HCEC 1CT (cell line): ENCODE measurements at places on chromosomes 3 and 15.

DNA sequence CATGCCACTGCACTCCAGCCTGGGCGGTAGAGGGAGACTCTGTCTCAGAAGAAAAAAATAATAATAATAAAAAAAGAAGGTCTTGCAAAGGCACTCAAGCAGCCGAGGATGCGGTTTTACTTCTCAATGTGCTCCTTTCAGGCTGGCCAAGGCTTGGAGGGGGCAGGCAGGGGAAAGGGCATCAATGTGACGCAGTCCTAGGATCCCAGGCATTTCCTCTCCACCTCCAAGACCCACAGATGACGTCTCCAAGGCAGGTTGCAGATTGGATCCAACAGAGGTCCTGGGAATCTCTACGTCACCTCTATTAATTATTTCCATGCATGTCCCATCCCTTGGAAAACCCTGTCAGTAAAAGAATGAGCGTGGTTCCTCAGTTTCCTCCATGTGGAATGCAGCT, 56.2 kb downstream of the FAM43A start:
- DNase-seq: no peak

- no peak for DNase-seq
Observed at GRCh38 chr3:37625051-37625450, 236.6 kb upstream of the CTDSPL start.

GRCh38 chr3:3825035-3825434, 25.8 kb downstream of the LRRN1 start:
- DNase-seq: no peak

- no peak for DNase-seq
Observed at GRCh38 chr3:179164857-179165256, 16.7 kb downstream of the PIK3CA start.

- no peak for DNase-seq
Observed at GRCh38 chr3:186520957-186521842, 23.0 kb downstream of the CRYGS start.

GRCh38 chr3:37768107-37768809, 93.4 kb upstream of the CTDSPL start:
- DNase-seq: peak; percentile 3

GRCh38 chr15:22871481-22872086, 33.1 kb downstream of the NIPA2 start:
- DNase-seq: no peak

DNA sequence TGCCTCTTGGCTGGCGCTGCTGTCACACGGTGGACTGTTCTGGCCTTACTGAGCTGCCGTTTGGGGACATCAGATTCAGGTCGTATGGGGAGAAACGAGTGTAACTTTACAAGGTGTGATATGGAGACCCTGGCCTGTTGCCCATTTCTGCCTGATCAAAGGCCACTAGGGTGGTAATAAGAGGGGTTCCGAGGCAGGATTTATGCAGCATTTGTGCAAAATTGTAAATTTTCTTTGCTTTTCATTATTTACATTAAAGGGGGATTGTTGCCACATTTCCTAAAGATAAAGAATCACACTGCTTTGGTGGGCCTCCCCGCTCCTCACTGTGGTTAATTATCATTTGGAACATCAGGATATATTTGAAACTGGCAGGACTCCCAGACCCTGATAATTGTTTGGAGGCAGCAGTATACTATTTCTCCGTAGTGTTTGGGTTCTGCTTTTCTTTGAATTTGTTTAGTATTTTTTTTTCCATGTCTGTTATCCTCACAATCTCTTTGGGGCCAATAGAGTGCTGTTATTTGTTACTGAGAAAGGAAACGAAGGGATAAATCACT, 891 bp downstream of the NXPE3 start:
- DNase-seq: no peak

DNA sequence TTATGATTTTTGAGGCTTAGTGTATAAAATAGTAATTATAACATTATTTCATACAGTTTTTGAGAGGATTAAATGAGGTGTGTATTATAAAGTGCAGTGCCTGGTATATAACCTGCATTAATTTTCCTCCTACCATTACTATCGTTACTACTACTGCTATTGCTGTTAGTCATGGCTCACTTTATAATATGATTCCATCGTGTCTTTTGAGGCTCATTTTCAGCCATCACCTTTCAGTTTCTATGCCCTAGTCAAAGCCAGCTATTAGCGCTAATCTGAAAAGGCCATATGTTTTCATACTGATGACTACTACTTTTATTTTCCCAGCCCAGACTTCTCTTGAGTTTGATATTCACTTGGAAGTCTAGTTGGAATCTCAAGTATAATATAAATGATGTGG, 5.5 kb downstream of the MEF2A start:
- DNase-seq: no peak

- no peak for DNase-seq
Observed at GRCh38 chr3:149077628-149078027, 8.7 kb downstream of the HLTF start.

- DNase-seq: no peak
Observed at GRCh38 chr3:40437889-40438288, 19.2 kb upstream of the RPL14 start.

DNA sequence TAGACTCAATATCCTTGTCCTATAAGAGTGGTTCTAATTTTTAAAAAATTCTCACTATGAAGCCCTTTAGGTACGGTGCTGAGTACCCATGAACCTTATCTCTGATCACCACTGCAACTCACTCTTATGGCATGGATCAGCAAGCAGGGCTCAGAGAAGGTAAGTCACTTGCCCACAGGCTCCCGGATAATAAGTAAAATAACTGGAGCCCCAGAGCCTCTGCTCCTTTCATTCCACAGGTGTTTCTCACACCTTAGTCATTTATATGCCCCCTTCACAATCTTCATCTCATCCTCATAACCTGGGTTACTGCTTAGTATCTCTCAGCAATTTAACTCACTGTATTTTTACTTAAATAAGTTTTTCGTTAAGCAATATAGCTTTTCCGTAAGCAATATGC, 28.4 kb upstream of the AKAP13 start:
- no peak for DNase-seq

DNA sequence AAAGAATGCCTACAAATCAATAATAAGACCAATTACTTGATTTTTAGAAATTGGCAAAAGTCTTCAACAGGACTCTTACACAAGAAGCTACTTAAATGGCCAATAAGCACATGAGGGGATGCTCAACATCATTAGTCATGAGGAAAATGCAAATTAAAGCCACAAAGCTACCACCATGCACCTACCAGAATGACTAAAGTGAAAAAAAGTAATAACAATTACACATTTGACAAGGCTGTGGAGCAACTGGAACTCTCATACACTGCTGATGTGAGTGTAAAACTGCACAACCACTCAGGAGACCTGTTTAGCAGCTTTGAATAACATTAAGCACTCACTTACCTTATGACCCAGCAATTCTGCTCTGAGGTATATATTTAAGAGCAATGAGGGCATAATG, 68.4 kb downstream of the PPCDC start:
- DNase-seq: peak; percentile 20

- DNase-seq: no peak
Observed at GRCh38 chr3:94179059-94179458, 116.2 kb downstream of the NSUN3 start.

- no peak for DNase-seq
Observed at GRCh38 chr3:52162250-52162872, 8.1 kb upstream of the POC1A start.

GRCh38 chr3:49462222-49462621, 7.8 kb upstream of the DAG1 start:
- peak; percentile 8 for DNase-seq

GRCh38 chr3:100796556-100796955, 87.3 kb downstream of the TFG start:
- DNase-seq: peak; percentile 66

GRCh38 chr3:71978150-71978721, 193.3 kb upstream of the PROK2 start:
- no peak for DNase-seq

- DNase-seq: no peak
Observed at GRCh38 chr3:119871571-119871970, 89.7 kb downstream of the NR1I2 start.

GRCh38 chr15:95690631-95691340, 639.7 kb upstream of the NR2F2 start:
- DNase-seq: no peak

GRCh38 chr15:88704791-88705768, 66.3 kb downstream of the ISG20 start:
- DNase-seq: no peak

- no peak for DNase-seq
Observed at GRCh38 chr3:184791171-184791570, 20.8 kb upstream of the VPS8 start.

GRCh38 chr3:86969500-86970189, 21.3 kb downstream of the VGLL3 start:
- DNase-seq: peak; percentile 71

DNA sequence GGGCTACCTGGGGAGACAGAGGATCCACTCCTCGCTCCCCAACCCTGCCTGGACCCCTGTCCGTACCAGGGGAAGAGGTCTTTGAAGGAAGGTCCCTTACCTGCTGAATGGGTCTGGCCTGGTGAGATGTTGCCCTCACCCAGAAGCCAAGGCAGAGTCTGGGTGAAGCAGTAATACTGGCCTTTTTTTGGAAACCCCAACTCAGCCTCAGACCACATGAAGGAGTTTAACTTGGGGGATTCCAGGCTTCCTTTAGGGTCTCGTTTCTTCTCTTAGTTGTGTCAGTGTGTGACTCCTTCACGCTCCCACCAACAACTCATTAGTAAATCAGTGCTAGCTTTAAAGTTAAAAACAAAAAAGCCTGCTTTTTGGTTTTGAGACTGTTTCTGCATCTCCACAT, 45.6 kb downstream of the RTP1 start:
- no peak for DNase-seq

- no peak for DNase-seq
Observed at GRCh38 chr3:179884136-179884535, 152.6 kb downstream of the PEX5L start.

GRCh38 chr3:166123576-166123975, 286.4 kb upstream of the BCHE start:
- no peak for DNase-seq

DNA sequence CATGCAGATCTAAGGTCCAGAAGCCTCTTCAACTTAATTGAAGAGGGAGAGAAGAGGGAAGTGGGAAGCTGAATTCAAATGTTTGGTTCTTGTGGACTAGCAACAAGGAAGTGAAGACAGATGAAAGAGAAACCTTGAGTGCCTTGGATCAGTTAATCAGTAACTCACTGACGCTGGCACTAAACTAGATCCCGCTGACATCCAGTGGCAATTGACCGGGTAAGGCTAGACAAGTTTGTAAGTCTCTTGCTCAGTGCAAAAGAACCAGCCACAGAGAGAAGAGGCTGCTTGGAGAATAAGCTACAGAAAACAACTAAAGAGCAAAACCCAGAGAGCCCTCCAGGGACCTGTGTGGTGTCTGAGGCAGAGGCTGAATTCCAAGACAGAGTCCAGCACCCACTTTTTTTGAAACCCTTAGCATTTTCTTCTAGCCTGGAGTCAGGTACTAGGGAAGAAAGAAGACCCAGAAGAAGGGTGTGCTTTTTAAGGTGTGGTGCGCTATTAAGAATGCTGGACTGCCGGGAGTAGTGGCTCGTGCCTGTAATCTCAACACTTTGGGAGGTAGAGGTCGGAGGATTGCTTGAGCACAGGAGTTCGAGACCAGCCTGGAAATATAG, 6.9 kb downstream of the PLCH1 start:
- no peak for DNase-seq
